CMK (cell line): ENCODE measurements at places on chromosomes 16 and 17.
A peak's percentile ranks its signal among the peaks of the same experiment; 100 is the strongest.

- DNase-seq: no peak
Observed at GRCh38 chr17:43891851-43892646, 15.3 kb downstream of the MPP2 start.

GRCh38 chr17:9380361-9380760 lies 195.3 kb downstream of the STX8 start:
- DNase-seq: no peak

GRCh38 chr16:15732416-15732815 lies 82.4 kb downstream of the NDE1 start:
- DNase-seq: no peak

DNA sequence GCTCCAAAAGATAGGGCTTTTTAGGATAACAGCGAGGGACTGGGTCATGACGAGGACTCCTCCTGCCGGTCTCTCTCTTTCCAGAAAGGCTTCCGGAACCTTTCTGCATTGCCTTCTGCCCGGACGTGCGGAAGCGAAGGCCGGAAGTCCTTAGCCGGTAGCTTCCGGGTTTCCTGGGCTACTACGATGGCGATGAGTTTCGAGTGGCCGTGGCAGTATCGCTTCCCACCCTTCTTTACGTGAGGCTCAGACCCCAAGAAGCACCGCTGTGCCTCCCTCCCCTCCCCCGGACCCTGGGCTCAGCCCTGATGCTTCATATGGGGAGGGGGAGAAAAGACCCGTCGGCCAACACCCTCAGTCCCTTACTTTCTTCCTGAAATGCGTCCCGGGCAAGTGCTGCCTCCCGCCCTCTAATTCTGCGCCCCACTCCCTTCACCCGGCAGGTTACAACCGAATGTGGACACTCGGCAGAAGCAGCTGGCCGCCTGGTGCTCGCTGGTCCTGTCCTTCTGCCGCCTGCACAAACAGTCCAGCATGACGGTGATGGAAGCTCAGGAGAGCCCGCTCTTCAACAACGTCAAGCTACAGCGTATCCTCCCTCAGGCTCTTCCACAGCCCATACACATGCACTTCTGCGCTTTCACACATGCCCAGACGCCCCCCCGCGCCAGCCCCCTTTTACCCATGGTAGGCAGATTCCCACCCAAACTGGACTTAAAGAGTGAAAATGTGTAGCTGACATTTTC lies at the start of gene VPS25:
VPS25 (plus strand) TSS at position 160 of the 746 bp plus-strand sequence; CDS start at position 187, 27 bp downstream.
- DNase-seq: peak; percentile 81

- no peak for DNase-seq
Observed at GRCh38 chr17:49978501-49978900, 9.5 kb downstream of the DLX4 start.

- DNase-seq: no peak
Observed at GRCh38 chr16:12459391-12460063, 344.2 kb downstream of the CPPED1 start.

GRCh38 chr16:55039931-55040330 lies 109.3 kb downstream of the IRX5 start:
- no peak for DNase-seq

DNA sequence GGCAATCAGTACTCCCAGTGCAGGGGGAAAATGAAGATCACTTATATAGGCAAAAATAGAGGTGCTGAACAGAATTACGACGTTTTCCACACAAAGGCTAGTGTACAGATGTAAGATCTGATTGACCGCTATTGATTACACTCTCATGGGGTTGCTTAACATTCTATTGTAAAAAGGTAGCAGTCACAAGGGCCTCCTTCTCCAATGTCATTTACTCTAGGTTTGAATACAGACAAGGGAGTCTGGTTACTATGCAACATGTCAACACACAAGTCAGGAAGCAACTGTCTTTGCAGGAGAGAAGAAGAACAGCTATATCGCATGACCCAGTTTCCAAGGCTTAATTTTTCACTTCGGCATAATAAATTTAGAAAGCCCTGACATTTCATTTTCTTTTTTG lies 7.9 kb downstream of the KRT37 start:
- DNase-seq: no peak

DNA sequence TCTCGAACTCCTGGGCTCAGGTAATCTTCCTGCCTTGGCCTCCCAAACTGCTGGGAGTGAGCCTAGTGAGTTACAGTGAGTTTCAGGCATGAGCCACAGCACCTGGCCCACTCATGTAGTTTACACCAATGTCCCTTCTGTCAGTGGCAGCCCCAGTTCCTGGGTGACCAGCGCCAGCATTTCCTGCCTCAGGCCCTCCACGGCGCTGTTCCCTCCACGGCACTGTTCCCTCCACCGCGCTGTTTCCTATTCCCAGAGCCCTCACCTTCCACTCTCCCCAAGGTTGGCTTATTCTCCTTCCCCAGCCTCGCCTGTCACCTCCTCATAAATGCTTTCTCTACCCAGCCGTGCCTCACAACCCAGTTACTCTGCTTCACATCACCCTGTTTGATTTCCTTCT lies 32.6 kb downstream of the ITGAE start:
- no peak for DNase-seq
